Right lobe of liver (tissue), 6 donors: ENCODE measurements at places on chromosomes 5 and 9. TPM values are rescaled to one million over a fixed set of nuclear protein-coding genes. Genes with fewer than 3 reads are reported as not detected.
A peak's percentile ranks its signal among the peaks of the same experiment; 100 is the strongest.

KCTD16 gene
- total RNA-seq: 0.02 TPM

OCLN gene
- 50.6 TPM for total RNA-seq

OBP2B gene
- total RNA-seq: not detected

GRCh38 chr5:929596-929995, 36.9 kb downstream of the TRIP13 start:
- H3K27me3 ChIP-seq: peaks cover 14% of the 10 kb centered on the region
- H3K27ac ChIP-seq: no peak overlapping the region
- peak; percentile 13 for DNase-seq
- H3K4me1 ChIP-seq: no peaks in the 10 kb centered on the region
- H3K36me3 ChIP-seq: no peaks in the 10 kb centered on the region
- no peak overlapping the region for H3K4me3 ChIP-seq

- no peaks in the 10 kb centered on the region for H3K27me3 ChIP-seq
- peak overlapping the region; percentile 61 for H3K27ac ChIP-seq
- H3K4me3 ChIP-seq: peak overlapping the region; percentile 72
- H3K4me1 ChIP-seq: peaks cover 6% of the 10 kb centered on the region
- H3K36me3 ChIP-seq: no peaks in the 10 kb centered on the region
- no peak for DNase-seq
These were observed 902 bp downstream of the HABP4 start for GRCh38 chr9:96450613-96451528.

GRCh38 chr9:104993291-104993963, 65.5 kb upstream of the ABCA1 start:
- H3K4me3 ChIP-seq: no peak overlapping the region
- no peaks in the 10 kb centered on the region for H3K36me3 ChIP-seq
- no peaks in the 10 kb centered on the region for H3K4me1 ChIP-seq

- no peaks in the 10 kb centered on the region for H3K27me3 ChIP-seq
- H3K4me3 ChIP-seq: no peak overlapping the region
- no peaks in the 10 kb centered on the region for H3K4me1 ChIP-seq
- DNase-seq: no peak
- H3K36me3 ChIP-seq: no peaks in the 10 kb centered on the region
- H3K27ac ChIP-seq: no peak overlapping the region
These were observed 6.7 kb upstream of the SPATA31E1 start for GRCh38 chr9:87875831-87876545.

- no peaks in the 10 kb centered on the region for H3K36me3 ChIP-seq
- H3K27me3 ChIP-seq: no peaks in the 10 kb centered on the region
- no peak overlapping the region for H3K4me3 ChIP-seq
- no peak overlapping the region for H3K27ac ChIP-seq
These were observed 587.2 kb upstream of the SEMA6A start for GRCh38 chr5:117161718-117162335.

- no peak overlapping the region for H3K27ac ChIP-seq
- no peaks in the 10 kb centered on the region for H3K4me1 ChIP-seq
- no peaks in the 10 kb centered on the region for H3K27me3 ChIP-seq
- H3K4me3 ChIP-seq: no peak overlapping the region
- DNase-seq: no peak
These were observed 5.5 kb downstream of the NUDT2 start for GRCh38 chr9:34334916-34335315.

GRCh38 chr9:98108531-98109031, 10.4 kb downstream of the TRIM14 start:
- no peak overlapping the region for H3K4me3 ChIP-seq
- peak overlapping the region; percentile 47 for H3K27ac ChIP-seq
- peaks cover 14% of the 10 kb centered on the region for H3K4me1 ChIP-seq
- no peaks in the 10 kb centered on the region for H3K36me3 ChIP-seq
- H3K27me3 ChIP-seq: no peaks in the 10 kb centered on the region
- DNase-seq: no peak

- H3K27me3 ChIP-seq: no peaks in the 10 kb centered on the region
- DNase-seq: no peak
- no peaks in the 10 kb centered on the region for H3K4me1 ChIP-seq
- H3K36me3 ChIP-seq: no peaks in the 10 kb centered on the region
- H3K27ac ChIP-seq: no peak overlapping the region
These were observed 119.5 kb upstream of the OSMR start for GRCh38 chr5:38726279-38726678.

DNA sequence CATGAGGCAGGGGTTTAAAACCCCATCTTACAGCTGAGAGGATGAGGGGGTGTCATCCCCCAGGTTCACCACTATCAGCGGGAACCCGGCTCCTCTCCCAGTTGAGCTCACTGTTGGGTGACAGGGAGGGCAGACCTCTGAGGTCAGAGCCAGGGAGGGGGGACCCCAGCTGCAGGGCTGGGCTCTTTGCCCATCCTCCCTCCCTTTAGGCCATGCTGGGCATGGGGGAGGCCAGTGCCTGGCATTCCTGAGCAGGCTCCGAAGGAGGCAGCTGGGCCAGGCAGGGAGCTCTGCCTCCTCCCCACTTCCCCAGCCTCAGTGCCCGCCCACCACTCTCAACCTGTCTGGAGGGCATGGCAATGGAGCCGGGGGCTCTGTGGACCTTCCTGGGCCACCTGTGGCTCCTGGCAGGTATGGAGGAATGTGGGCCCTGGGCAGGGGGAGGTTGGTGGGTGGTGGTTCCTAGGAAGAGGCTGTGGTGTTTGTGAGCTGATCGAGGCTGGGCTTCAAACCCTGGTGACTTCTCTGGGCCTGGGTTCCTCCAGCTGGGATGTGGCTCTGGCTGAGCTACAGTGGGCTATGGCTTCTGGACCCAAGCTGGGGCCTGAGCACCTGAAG, 12.6 kb downstream of the CRB2 start:
- H3K4me3 ChIP-seq: no peak overlapping the region
- no peaks in the 10 kb centered on the region for H3K36me3 ChIP-seq
- DNase-seq: no peak
- no peaks in the 10 kb centered on the region for H3K4me1 ChIP-seq

DNA sequence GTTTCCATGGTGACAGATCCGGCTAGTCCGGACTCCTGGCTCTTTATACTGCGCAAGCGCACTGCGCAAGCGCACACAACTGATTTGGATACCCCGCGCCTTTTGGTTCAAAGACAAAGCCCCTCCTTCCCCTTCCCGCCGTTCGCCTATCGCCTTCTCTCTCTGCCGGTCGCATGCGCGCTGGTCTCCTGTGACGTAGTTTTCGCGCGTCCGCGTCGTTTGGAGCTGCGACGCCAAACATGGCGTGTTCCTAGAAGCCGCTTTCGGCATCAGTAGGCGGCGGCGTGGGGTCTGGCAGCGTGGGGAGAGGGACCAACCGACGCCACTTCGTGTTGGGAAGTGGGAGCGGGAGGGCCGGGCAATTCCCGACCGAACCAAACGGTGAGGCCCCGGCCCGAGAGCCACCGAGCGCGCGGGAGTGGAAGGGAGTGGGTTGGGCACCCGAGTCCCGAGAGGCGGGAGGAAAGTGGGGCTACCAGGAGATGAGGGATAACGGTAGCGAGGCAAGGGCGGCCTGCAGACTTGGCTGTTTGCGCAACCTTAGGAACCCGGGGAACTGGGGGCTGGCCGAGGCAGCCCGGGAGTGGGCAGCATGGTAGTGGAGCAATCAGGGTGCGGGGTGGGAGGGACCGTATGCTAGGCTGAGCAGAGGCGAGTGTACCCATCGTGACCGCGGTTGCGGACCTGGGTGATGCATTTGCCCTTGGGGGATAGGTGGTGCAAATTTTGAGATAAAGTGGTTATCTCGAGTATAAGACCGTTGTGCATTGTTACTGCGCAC, at the start of gene IPO11:
Gene IPO11 (plus strand): TSS at position 215 of the 781 bp plus-strand sequence. CDS start 24,517 bp downstream, outside the sequence.
- H3K36me3 ChIP-seq: no peaks in the 10 kb centered on the region
- no peaks in the 10 kb centered on the region for H3K27me3 ChIP-seq
- H3K4me1 ChIP-seq: peaks cover 10% of the 10 kb centered on the region
- peak within 1 kb of the TSS; percentile 98 for H3K4me3 ChIP-seq
- DNase-seq: peak; percentile 98
